ENCODE measurements at places on chromosomes 1 and 21. TPM values are rescaled to one million over a fixed set of nuclear protein-coding genes. Genes with fewer than 3 reads are reported as not detected.

BRDT gene
- total RNA-seq = not detected

FMO3 gene
- total RNA-seq = 0.28 TPM

ZBED6 gene
- 6.6 TPM for total RNA-seq

TCHHL1 gene
- not detected for total RNA-seq

OR2T29 gene
- total RNA-seq = not detected

HYI gene
- 121 TPM for total RNA-seq

CDC42BPA gene
- 82.9 TPM for total RNA-seq

KRTAP23-1 gene
- not detected for total RNA-seq

NT5C1A gene
- total RNA-seq = not detected

NTRK1 gene
- total RNA-seq = not detected

KCNK2 gene
- under 0.01 TPM for total RNA-seq

KRTAP13-3 gene
- total RNA-seq = not detected

UBAP2L gene
- total RNA-seq = 57.1 TPM
